Tibial nerve (tissue), 4 donors: ENCODE measurements at places on chromosomes 7 and 10. TPM values are rescaled to one million over a fixed set of nuclear protein-coding genes. Genes with fewer than 3 reads are reported as not detected.

The POLR2J3 gene
- total RNA-seq = 18.0 TPM

The ADAM22 gene
- 4.2 TPM for total RNA-seq

The LRIT1 gene
- not detected for total RNA-seq

GRCh38 chr10:28728366-28728765, 51.0 kb downstream of the BAMBI start:
- DNase-seq = no peak
- no peak overlapping the region for H3K4me3 ChIP-seq
- H3K27me3 ChIP-seq = no peaks in the 10 kb centered on the region

- DNase-seq = no peak
- H3K4me3 ChIP-seq = no peak overlapping the region
- no peaks in the 10 kb centered on the region for H3K27me3 ChIP-seq
- no peaks in the 10 kb centered on the region for H3K4me1 ChIP-seq
Observed at GRCh38 chr7:99171731-99172130, 27.8 kb upstream of the SMURF1 start.

GRCh38 chr10:129405389-129405788, 61.7 kb upstream of the MGMT start:
- no peaks in the 10 kb centered on the region for H3K36me3 ChIP-seq
- no peak for DNase-seq
- no peaks in the 10 kb centered on the region for H3K27me3 ChIP-seq
- no peak overlapping the region for H3K27ac ChIP-seq
- H3K4me3 ChIP-seq = no peak overlapping the region
- no peaks in the 10 kb centered on the region for H3K4me1 ChIP-seq

DNA sequence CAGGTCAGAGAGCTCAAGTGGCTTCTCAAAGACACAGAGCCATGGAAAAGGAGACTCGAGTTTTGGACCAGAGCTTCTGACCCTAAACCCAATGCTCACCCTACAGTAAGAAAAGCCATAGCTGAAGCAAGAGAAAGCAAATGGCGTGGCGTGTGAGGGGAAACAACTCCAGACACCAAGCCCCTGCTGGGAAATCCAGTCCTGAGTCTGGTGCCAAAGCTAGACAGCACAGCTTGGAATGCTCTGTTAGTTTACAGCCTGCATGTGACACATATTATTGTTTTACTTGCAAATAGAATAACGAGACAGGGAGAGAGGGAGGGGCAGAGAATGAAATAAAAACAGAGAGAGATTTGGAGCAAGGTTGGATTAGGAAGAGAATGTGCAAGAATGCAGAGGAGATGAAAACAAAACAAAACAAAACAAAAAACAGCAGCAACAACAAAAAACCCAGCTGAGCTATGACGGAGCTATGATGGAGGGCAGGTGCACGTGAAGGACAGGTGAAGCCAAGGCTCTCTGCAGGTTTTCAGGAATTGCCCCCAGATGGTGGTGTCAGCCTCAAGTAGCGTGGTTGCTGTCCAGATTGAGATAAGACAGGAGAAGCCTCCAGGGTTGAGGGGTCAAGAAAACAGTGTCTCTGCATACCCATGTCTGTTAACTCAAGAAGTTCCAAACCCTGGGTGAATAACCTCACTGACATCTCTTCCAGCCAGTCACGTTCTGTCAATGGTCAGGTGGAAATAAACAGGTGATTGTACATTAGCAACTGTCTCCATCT, 69.7 kb upstream of the LRRC18 start:
- no peak overlapping the region for H3K4me3 ChIP-seq
- DNase-seq = no peak
- peaks cover 18% of the 10 kb centered on the region for H3K4me1 ChIP-seq

DNA sequence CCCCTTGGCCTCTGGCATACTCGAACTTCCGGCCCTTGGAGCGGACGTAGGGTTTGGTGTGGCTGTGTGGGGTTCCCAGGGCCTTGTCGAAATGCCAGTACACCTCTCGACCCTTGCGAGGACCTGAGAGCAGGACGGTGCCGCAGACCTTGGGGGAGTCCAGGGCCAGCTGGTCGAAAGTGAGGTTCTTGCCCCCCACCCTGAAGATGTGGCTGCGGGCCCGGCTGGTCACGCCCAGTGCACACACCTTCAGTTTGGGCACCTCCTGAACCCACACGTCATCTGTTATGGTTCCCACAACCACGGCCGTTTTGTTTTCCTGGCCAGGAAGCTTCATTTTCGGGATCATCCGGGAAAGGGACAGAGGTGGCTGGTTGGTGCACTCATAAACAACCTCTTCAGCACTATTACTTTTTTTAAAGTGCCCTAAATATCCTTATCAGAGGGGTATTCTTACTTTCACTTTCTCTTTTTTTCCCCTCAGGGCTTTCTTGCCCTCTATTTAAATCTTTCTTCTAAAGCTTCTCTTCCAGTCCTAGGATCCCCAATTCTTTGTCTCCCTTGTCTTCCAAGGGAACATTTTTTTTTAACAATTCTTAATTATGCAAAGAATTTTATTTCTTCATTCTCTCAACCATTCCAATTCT, 44.9 kb upstream of the FAM3C start:
- no peak overlapping the region for H3K27ac ChIP-seq
- no peak overlapping the region for H3K4me3 ChIP-seq
- DNase-seq = no peak

GRCh38 chr10:6176691-6177231, 26.0 kb upstream of the PFKFB3 start:
- no peaks in the 10 kb centered on the region for H3K36me3 ChIP-seq
- no peak overlapping the region for H3K4me3 ChIP-seq
- no peaks in the 10 kb centered on the region for H3K27me3 ChIP-seq
- no peak overlapping the region for H3K27ac ChIP-seq

GRCh38 chr10:77888356-77888703, 38.2 kb downstream of the DLG5 start:
- DNase-seq = no peak
- H3K27ac ChIP-seq = peak overlapping the region; percentile 78
- H3K36me3 ChIP-seq = no peaks in the 10 kb centered on the region
- no peak overlapping the region for H3K4me3 ChIP-seq

GRCh38 chr7:136925044-136925443, 56.6 kb downstream of the CHRM2 start:
- DNase-seq = no peak
- H3K36me3 ChIP-seq = no peaks in the 10 kb centered on the region
- H3K27ac ChIP-seq = no peak overlapping the region
- no peaks in the 10 kb centered on the region for H3K4me1 ChIP-seq
- H3K4me3 ChIP-seq = no peak overlapping the region

DNA sequence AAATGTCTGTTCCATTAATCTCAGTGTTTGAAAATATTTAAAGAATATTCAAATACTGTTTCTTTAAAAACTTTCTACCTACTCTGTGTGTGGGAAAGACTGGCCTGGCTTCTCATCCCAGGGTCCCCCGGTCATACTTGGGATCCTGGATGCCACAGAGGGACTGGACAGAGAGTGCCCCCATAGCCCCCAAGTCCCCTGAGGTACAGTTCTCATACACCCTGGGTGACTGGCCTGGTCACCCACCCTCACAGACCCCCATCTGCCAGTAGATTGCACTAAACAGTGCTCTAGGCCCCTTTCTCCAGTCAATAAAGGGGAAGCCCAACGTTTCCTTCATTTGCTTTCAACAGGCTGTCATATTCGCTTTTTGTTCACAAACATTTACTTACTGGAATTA, 3.0 kb downstream of the TMEM273 start:
- H3K36me3 ChIP-seq = no peaks in the 10 kb centered on the region
- no peaks in the 10 kb centered on the region for H3K4me1 ChIP-seq
- no peaks in the 10 kb centered on the region for H3K27me3 ChIP-seq

DNA sequence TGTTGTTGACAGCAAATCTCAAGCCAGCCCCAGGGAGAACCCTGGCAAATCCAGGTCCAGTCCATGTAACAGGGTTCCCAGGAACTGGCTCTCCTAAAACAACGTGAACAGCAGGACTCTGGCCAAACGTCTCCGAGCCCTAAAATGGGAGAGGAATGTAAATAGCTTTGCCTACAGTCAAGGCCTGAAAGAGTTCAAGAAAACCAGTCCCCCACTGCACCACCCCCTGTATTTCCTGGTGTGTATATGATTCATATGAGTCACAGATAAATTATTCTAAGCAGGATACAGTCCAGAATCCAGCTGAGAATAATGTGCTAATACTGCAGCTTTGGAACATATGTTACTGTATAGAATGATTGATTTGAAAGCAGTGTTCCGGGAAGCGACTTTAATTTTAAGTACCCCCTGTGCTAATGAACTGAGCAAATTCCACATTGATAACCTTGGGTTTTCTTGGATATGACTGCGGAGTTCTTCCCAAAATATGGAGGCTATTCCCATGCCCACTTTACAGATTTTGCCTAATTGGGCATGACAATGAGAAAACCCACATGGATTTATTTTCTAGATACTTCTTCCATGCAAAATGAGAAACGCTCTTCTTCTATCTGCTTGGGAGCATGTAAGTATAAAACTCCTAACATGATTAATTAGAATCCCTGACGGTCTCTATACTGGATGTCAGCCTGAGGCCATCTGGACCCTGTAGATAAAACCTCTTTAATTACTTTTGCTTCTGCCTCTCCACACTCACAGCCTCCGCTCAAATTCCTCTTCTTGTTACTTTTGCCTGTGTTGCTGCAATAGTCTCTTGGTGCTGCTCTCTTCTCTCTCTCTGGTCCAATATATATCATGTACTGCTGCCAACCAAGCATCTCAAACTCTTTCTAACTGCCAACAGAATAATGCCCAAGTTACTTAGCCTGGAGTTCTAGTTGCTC, 50.2 kb downstream of the LAMB4 start:
- no peaks in the 10 kb centered on the region for H3K4me1 ChIP-seq
- H3K27ac ChIP-seq = no peak overlapping the region
- H3K27me3 ChIP-seq = no peaks in the 10 kb centered on the region
- H3K36me3 ChIP-seq = no peaks in the 10 kb centered on the region

- H3K27me3 ChIP-seq = no peaks in the 10 kb centered on the region
- DNase-seq = no peak
- H3K36me3 ChIP-seq = no peaks in the 10 kb centered on the region
- no peak overlapping the region for H3K27ac ChIP-seq
Observed at GRCh38 chr10:28837613-28838390, 160.5 kb downstream of the BAMBI start.

GRCh38 chr7:54841772-54842697, 83.0 kb upstream of the SEC61G start:
- DNase-seq = no peak
- no peak overlapping the region for H3K27ac ChIP-seq
- no peaks in the 10 kb centered on the region for H3K27me3 ChIP-seq
- H3K4me3 ChIP-seq = no peak overlapping the region
- no peaks in the 10 kb centered on the region for H3K36me3 ChIP-seq
- H3K4me1 ChIP-seq = no peaks in the 10 kb centered on the region

DNA sequence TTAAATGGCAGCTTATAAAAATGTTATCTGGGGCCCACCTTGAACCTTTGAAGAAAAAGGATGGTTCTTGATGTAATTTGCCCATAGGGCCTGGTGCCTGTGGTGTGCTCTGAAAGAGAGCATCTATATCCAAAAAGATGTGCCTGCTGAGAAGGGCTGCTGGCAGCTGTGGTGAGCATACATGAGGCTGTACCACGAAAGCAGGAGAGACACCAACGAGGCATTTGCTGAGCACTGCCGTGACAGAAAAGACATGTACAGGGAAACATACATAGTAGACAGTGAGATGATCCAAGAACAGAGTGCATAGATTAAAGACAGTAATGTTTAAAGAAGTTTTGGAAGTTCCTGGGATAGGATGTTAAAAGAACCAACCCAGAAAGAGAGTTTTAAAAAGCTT, 664.5 kb downstream of the PHTF2 start:
- H3K27ac ChIP-seq = no peak overlapping the region
- H3K4me1 ChIP-seq = no peaks in the 10 kb centered on the region
- H3K36me3 ChIP-seq = no peaks in the 10 kb centered on the region
- no peak for DNase-seq
- H3K4me3 ChIP-seq = no peak overlapping the region

- DNase-seq = no peak
- no peaks in the 10 kb centered on the region for H3K4me1 ChIP-seq
- H3K36me3 ChIP-seq = no peaks in the 10 kb centered on the region
- no peak overlapping the region for H3K4me3 ChIP-seq
- no peak overlapping the region for H3K27ac ChIP-seq
Observed at GRCh38 chr7:150564006-150564405, 3.2 kb upstream of the GIMAP4 start.

DNA sequence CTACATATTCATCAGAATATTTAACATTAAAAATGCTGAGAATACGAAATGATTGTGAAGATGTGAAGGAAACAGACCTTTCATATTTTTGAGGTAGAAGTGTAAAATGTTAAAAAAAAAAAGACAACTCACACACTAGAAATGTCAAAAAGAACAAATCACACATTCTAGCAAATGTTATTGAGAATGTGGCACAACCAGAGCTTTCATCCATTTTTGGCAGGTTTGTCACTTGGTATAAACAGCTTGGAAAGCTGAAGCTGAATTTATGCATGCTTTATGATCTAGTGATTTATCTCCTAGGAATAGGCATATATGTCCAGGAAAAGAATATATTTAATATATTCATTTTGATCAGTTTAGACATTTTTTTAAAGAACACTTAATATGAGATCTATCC, 784.9 kb upstream of the GHITM start:
- H3K4me1 ChIP-seq = no peaks in the 10 kb centered on the region
- DNase-seq = no peak
- H3K27me3 ChIP-seq = no peaks in the 10 kb centered on the region
- H3K36me3 ChIP-seq = no peaks in the 10 kb centered on the region
- H3K27ac ChIP-seq = no peak overlapping the region

GRCh38 chr7:109407756-109408155, 838.1 kb downstream of the DNAJB9 start:
- no peak overlapping the region for H3K4me3 ChIP-seq
- no peak overlapping the region for H3K27ac ChIP-seq
- H3K36me3 ChIP-seq = no peaks in the 10 kb centered on the region
- DNase-seq = no peak
- no peaks in the 10 kb centered on the region for H3K4me1 ChIP-seq

- no peaks in the 10 kb centered on the region for H3K36me3 ChIP-seq
- no peaks in the 10 kb centered on the region for H3K27me3 ChIP-seq
- H3K27ac ChIP-seq = peak overlapping the region; percentile 99
- no peak overlapping the region for H3K4me3 ChIP-seq
Observed at GRCh38 chr7:151252961-151253711, 4.6 kb upstream of the SMARCD3 start.

DNA sequence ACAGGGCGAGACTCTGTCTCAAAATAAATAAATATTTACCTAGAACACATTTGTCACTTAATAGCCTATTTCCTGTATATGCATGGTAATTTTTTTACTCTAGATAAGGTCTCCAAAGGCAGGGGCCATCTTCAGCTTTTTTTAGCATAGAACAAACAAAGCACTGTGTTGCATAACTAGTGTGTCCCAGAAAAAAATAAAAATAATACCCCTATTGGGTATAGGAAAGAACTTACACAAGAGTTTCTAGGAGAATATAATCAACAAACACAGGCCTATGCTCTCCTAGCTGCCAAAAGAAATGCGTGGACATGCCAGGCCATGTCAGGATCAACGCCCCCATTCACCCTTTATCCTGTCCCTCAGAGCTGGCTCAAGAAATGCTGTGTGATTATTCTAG, 103.6 kb downstream of the PARD3 start:
- no peak overlapping the region for H3K27ac ChIP-seq
- peaks cover 19% of the 10 kb centered on the region for H3K4me1 ChIP-seq
- no peak overlapping the region for H3K4me3 ChIP-seq
- no peaks in the 10 kb centered on the region for H3K27me3 ChIP-seq
- DNase-seq = no peak
